ENCODE measurements at places on chromosomes 6 and 20.

DNA sequence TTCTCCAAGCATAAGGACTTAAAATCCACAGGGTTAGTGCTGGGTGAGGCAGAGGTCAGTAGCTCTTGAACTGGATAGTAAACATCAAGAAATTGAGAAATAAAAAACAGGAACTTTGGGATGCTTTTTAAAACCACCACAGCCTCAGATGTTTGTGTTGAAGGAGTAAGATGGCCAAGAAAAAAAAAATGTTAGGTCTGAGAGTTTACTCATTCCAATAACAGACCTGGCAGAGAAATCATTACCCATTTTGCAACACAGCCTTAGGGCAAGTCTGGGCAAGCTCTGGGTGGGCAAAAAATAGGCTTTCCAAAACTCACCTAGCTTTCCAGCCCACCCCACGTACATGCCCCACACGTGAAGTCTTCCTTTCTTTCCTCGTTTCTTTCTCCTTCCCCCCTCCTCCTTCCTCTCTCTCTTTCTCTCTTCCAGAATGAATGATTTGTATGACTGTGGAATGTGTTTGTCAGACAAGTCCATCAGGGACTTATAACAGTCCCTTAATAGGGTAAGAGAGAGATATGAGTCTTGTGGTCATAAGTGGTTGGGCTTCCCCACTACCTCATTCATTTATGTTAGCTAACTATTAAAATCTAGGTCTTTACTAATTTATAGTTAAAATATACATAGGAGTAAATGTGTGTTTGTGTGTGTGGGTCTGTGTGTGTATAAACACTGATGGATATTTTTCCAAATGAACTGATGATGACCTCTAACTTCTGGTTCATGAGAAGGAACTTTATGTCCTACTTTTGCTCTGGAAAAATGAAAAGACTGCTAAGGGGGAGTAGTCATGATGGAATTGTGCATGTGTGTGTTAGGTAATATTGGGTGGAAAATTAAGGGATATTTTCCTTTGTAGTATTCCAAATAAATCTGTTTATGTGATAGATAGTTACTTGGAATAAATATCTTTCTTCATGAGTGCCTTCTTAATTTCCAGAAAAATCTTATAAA is 18.0 kb upstream of the DSE start:
- peak; percentile 41 for DNase-seq

DNA sequence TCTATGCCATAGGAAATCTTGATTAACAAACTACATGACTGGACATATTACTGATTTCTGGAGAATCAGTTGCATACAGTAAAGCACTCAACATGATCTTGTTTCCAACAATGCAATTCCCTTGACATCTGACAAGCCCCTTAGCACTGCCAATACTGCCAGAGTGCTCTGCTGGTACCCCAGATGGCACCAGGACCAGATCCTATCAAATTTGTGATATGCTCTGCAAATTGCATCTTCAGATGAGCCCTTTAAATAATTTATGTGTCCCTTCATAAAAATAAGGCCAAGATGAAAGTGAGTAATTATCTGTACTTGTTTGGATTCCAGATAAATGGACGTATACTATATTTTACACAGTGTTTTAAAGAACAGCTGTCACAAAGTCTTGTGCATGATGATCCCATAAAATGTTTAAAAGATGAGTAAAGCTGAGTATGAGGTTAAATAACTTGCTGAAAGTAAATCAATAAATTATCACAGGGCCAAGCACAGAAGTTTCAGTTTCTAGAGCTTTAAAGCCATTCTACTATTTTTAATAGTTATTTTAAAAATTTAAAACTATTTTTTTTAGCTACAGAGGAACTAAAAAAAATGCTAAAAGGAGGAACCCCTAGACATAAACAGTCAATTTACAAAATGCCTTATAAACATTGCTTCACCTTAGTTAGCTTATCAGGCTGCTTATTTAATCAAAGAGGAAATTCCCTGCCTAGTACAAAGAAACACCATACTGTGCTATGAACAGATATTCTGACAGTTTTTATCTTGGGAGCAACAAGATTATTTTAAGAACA is 42.1 kb downstream of the NUDT3 start:
- DNase-seq = peak; percentile 72

DNA sequence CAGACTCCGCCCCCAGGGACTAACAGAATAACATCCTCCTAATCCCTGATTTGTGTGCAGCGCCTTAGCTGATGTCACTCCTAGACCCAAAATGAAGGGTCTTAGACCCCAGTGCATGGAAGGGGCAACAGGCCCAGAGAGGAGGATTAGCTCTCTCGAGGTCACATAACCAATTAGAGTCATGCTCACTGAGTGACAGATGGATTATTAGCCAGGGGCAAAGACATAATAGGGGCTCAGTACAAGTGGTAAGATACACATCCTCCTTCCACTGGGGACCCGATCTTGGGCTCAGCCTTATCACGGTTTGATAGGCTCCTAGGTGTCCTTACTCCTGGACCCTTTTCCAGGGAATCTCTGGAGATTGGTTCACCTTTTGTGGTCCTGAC is 858 bp downstream of the TP53INP2 start:
- DNase-seq = no peak

GRCh38 chr6:11409371-11409770 is 128.2 kb upstream of the TMEM170B start:
- no peak for DNase-seq

GRCh38 chr20:38628580-38629470 is 27.2 kb downstream of the ARHGAP40 start:
- no peak for DNase-seq

DNA sequence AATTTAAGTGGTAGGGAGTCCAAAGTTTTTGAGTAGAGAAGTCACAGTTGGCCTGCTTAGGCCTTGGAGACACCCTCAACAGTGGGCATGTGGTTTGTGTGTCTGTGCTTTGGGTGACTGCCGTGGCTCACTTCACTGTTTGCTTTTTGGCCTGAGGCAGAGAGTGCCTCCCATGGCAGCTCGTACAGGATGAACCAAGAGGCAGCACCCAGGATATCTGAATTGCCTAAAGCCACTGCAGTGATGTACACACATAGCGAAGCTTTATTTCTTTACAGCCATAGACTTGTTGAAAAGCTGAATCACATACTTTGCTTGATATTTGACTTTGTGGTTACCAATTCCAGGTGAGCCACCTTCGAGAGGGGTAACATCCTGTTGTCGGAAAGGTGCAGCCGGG is 21.6 kb downstream of the RREB1 start:
- DNase-seq = no peak

DNA sequence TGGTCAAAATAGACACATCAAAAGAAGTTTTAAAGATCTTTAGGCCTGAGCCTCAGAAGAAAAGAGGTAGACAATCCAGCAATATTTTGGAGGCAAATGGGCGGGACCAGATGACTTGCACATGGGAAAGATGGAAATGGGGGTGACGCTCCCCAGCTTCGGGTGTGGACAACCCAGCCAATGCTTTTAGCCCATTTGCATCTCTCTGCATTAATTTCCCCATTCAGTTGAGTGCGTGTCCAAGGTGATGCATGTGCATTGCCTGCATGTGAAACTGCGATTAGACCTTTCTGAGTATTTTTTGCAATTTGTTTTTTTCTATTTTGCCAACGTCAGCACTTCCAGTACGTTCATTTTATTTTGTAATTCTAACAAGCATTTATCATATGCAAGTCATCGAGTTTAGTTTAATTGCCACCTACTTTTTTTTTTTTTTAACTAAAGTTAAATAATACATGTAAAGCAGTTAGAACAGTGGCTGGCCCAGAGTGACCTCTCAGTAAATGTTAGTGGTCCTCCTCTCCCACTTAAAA is 24.2 kb downstream of the PDRG1 start:
- DNase-seq = no peak

- DNase-seq = no peak
Measured at GRCh38 chr6:37695273-37695672, 2.4 kb downstream of the MDGA1 start.

GRCh38 chr20:20518263-20518662 is 150.4 kb downstream of the INSM1 start:
- DNase-seq = no peak

DNA sequence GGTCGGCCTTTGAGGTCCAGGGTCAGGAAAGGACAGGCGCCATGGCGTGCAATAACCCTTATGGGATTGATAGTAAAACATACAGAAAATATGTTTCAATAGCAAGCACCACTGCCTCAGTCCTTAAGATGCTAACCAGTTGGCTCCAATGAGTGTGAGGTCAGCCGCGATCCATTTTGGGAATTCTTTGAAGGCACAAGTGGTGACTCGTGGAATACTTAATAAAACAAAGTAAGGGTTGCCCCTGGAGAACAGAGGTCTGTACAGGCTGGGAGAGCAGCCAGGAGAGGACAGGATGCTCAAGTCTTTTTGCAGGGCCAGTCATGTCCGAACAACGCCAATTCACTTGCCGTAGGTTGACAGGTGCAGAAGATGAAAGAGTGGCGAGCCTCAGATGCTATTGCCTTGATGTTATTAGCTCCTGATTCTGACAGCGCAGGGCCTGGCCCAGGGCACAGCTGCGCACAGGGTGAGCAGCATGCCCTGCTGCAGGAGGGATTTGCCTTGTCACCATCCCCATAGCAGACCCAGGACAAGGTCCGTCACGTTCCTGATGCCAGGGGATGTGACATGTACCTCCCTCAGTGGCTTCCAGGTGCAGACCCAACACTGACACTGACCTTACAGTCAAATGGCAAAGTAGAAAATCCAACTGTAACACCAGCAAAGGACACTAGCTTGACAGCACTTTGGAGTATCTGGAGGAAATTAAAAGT is 21.8 kb downstream of the SYNDIG1 start:
- no peak for DNase-seq

DNA sequence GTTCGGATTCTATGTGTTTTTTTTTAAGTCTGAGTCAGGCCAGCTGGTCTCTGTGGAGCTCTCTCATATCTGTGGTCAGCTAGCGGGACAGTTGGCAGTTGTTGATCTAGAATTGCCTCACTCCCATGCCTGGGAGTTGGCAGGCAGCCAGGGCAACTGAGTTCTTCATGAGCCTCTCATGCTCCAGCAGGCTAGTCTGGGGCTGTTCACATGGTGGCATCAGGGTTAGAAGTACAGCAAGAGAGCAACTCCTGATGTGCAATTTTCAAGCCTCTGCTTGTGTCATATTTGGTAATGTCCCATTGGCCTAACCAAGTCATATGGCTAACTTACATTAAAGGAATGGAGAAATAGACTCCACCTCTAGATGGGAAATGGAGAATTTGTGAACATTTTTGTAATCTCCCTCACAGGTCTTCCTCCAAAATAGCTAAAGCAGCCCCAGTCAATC is 6.7 kb upstream of the IFT52 start:
- DNase-seq = peak; percentile 10
